MM.1S (cell line): ENCODE measurements at places on chromosomes 7 and 10.
A peak's percentile ranks its signal among the peaks of the same experiment; 100 is the strongest.

DNA sequence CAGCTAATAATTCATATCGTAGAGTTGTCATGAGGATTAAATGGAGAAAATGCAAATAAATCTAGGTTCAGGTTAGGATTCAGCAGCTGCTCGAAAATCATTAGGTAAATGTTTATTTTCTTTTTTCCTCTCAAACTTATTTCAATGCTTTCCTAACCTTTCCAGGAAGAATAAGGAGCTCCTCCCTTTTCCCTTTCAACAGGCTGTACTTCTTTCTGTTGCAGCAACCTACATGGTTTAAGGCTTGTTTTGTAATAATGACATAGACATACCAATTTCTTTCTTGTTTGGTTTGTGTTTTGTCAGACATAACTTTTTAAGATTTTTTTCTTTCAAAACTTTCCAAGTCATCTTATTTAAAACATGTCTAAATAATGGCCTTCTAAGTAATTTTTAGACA lies 18.2 kb downstream of the GPR141 start:
- no peak for DNase-seq

DNA sequence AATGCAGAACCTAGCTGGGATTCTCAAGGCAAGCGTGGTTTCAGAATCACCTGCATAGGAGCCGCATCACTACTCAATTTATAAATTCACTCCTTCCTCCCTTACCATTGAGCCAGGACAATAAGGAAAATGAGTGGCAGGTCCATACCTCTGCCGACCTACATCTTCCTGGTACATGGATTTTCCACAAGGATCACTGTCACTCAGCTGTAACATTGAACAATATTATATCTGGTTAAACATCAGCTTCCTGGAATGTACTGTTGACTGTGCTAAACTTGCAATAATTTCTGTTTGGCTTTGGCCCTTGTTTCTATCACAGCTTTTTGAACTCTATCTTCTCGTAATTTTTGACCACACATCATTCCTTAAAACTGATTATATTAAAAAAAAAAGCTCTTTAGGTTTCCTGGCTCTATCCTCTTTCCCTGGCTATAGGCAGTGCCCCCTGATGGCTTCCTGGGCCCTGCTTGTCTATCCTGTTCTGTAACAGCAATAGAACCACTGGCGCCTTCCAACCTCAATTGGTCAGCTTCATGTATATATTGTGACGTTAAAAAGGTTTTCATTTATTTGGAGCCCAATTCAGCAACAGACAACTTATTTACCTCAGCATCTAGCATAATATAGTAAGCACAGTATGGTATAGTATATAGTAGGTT lies 59.2 kb downstream of the RNLS start:
- no peak for DNase-seq

GRCh38 chr10:72792288-72792687 lies 100.3 kb downstream of the MCU start:
- no peak for DNase-seq

DNA sequence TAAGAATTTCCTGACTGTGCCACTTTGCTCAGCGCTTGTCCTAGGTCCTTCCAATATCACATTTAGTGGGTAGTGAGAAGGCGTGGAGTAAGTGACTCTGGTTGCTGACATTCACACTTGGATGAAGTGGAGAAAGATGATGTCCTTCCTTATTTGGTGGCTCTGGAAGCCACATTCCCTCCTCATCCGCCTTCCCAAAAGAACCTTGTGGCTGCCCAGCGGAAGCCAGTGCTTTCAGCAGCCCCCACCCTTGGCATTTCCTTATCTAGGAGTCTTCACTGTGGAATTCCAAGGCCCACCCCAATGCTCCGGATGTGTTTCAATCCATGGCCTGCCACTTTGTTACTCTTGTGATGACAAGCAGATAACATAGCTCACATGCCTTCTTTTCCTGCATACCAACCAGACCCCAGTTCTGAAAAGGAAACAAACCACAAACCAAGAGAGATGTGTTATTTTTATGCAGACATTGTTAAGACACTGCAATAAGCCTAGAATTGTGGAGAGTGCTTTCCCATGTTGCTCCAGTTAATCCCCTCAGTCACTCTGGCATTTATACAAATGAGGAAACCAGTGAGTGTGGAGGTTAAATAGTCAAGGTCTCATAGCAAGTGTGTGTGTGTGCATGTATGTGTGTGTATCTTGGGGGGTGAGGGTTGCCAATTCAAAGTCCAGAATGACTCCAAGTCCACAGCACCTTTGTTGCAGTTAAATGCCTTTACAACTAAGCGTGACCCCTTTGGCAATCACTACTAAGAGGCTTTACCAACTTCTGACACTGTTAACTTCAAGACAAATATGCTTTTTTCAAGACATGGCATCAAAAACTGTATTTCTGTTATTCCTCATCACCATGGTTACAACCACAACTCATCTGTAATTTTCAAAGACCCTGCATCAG lies 10.3 kb upstream of the ANKRD1 start:
- no peak for DNase-seq

DNA sequence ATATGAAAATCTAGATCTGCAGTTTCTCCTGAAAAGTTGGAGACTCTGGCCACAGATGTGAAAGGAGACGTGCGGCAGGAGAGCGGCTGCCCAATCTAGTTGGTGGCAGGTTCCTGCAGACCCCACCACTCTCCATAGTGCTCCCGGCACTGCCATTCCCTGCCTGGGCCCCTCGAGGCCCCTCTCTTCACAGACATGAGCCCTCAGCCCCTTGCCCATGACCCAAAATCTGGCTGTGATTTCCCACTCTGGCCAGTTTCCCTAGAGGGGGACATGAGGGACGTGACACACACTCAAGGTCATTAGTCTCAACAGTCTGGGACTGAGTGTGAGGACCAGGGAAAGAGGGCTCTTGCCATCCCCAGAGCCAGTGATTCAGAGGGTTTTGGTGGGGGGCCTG lies 138.7 kb downstream of the PTPN20 start:
- DNase-seq = no peak

- DNase-seq = peak; percentile 84
These were observed 145.8 kb downstream of the FRMD4A start for GRCh38 chr10:14184841-14185315.

- DNase-seq = no peak
These were observed 60.3 kb downstream of the CNTNAP2 start for GRCh38 chr7:146176860-146177259.

DNA sequence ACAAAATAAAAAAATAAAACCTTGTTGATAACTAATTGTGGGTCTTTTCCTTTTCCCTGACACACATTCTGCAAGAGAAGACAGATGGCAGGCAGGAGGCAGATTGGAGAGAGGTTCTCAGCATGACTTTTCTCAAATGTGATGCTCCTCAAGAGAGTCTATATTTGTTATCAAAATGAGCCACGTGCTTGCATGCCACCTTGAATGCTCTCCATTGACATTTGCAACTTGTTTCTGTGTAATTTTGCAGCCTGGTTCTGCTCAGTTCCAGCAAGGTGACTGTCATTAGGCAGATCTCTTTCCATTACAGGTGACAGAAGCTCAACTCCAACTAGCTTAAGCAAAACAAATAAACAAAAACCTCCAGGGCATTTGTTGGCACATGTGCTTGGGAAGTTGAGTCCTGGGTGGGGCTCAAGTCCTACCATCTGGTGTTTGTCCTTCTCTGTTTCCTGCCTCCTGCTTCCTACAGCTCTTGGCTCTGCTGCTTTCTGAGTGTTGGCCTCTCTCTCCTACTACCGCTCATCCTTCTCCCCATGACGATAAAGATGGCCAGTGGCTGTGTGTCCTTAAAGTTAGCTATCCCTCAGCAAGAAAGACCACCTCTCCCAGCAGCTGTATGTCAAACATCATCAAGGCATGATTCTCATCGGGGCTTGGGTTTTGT lies 56.7 kb downstream of the GRK5 start:
- no peak for DNase-seq

- peak; percentile 60 for DNase-seq
These were observed 13.4 kb downstream of the HNRNPF start for GRCh38 chr10:43395571-43396060.

DNA sequence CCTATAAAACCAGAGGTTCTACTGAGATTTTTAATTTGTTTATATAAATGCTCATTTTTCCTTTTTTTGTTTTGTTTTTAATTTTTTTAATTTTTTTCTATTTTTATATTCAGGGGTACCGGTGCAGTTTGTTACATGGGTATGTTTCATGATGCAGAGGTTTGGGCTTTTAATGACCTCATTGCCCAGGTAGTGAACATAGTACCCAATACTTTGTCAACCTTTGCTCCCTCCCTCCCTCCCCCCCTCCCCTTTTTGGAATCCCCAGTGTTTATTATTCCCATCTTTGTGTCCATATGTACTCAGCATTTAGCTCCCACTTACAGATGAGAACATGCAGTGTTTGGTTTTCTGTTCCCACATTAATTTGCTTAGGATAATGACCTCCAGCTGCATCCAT lies 94.4 kb upstream of the NEBL start:
- DNase-seq = no peak

GRCh38 chr10:92384741-92385140 lies 93.8 kb downstream of the MARCHF5 start:
- DNase-seq = no peak

GRCh38 chr10:123252779-123253178 lies 98.6 kb downstream of the BUB3 start:
- no peak for DNase-seq

DNA sequence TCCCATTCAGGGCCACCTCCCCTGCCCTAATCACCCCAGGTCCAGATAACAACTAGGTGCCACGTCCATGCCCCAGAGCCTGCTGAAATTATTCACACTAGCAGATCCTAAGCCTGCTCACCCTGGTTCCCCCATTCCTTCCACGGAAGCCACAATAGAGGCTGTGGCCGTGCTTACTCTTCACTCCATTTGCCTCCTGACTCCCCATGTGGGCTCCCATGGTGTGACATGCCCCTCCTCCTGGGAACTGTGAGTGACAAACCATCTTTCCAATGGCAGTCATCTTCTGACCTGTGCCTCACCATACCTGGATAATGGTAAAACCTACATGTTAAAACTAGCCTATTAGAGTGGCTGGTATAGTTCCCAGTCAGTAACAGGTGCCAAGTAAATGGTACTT lies 216.2 kb upstream of the PRKCQ start:
- DNase-seq = no peak

GRCh38 chr7:42350801-42351200 lies 113.8 kb upstream of the GLI3 start:
- no peak for DNase-seq

- no peak for DNase-seq
These were observed 3.1 kb downstream of the FLNC start for GRCh38 chr7:128833148-128833945.

DNA sequence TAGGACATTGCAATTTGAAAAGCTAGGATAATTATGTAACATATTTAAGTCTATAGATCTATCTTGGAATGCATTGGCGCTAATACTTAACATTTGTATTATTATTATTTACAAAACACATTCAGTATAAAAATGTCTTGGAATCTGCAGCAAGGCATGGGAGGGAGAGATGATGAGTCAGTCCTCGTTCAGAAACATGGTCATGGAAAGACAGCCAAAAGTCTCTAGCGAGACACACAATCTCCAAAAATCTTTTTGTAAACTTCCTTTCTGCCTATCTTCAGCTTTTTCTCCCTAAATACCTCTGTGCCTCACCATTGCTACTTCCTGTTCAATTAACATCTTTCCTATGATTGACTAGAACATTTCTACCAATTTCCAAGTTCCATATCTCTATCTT lies 188.4 kb upstream of the CACNA2D1 start:
- no peak for DNase-seq

DNA sequence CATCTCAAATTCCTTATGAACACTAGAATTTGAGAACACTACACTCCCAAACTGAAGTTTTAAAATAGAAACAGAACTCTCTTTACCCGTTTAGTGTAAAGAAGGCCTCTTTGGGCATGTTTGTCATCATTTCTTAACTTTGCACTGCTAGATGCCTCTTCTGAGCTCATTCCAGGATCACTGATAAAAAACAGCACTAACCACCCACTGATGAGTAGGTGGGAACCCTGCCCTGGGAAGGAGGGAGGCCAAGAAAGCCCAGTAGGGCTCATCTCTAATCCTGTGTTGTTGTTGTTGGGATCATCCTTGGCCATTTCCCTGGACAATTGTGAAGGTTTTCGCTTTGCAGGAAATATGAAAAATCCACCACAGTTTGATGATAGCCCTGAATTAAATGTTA lies 68.2 kb downstream of the CUBN start:
- no peak for DNase-seq

- no peak for DNase-seq
These were observed 72.0 kb downstream of the GRID1 start for GRCh38 chr10:86294346-86295265.

GRCh38 chr7:77235276-77235675 lies 35.7 kb upstream of the FGL2 start:
- DNase-seq = no peak

DNA sequence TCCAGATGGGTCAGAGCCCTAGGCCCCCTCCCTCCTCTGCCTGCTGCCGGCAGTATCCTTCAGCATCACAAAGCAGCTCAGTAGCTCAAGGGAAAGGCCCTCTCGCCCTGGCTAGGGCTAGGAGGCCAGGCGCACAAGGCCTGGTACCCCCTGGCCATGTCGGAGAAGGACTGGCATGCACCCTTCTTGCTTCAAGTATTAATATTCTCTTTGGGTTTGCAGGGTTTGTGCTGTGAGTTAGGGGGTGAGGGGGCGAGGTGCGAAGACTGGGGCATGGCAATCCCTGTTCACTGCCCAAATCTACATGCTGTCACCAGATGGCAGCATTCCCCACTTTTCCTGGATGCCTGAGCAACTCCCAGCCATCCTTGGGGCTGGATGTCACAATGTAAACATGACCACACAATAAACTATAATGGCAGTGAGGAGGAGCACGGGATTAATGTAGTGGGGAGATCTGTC lies 105.2 kb downstream of the NEURL1 start:
- DNase-seq = no peak
